Adipocyte (in vitro differentiated cells): ENCODE measurements at places on chromosomes 1 and 21.

DNA sequence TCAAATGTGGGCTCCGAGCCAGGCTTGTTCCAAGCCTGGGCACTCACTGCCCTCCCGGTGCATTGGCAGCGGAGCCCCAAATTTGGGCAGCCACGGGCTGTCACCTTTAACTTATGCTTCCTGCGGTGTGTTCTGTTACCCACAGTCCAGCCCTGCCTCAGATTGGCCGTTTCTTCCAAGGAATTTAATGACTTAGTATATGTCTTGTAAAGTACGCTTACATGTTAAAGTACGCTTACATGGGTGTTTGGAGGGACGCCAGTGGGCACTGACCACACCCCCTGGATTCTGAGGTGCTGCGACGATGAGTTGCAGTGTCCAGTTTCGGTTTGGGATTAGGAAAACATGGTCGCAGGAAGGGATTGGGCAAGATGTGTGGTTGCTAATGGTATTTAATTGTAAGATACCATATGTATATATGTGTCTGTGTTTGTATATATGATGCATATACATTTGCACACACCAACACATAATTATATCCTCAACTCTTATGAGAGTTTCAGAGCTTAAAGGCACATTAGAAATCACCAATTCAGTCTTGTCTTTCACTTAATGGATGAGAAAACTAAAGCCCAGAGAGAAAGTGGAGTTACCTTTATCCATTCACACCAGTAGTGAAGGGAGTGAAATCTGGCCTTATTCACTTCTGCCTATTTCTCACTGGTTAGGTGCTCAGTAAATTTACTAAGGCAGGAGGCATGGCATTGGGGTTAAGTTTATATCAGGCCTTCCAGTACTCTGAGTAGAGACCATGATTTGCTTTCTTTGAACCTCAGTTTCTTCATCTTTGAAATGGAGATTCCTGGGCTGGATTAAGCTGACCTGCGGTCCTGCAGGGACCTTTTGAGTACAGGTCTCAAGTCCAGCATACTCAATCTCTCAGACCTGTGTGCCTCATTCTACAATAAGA lies 1.0 kb downstream of the SMYD2 start:
- DNase-seq = peak; percentile 81

DNA sequence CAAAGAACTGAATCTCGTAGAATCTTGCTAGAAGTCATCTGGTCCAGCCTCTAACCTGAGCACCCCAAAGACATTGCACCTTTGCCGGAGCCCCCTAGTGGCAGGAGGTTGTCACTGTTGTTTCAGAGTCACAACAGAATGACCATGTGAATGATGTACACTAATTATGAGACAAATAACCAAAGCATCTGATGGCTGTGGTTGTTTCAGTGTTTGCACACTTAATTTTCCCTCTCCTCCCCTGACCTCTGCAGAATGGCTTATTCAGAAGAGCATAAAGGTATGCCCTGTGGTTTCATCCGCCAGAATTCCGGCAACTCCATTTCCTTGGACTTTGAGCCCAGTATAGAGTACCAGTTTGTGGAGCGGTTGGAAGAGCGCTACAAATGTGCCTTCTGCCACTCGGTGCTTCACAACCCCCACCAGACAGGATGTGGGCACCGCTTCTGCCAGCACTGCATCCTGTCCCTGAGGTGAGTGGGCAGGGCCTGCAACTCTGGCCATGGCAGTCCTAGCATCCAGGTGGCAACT lies 26.4 kb downstream of the TRAF5 start:
- DNase-seq = no peak

DNA sequence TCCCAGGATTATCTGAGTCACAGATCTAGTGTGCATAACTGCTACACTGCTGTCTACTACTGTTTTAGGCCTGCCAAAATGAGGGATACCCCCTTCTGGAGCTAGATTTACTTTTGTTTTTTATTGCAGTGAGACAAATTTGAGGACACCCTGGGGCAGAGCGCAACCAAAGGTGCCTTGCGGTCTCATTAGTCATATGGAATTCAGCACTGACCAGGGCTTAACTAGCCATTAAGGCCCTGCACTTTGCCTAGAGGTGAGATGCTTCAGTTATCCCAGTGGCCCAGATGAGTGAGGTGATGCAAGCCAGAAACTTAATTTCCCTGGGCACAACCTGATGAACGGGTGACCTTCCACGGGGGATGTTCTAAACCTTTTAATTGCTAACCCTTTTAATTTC lies 998 bp upstream of the SPAG17 start:
- no peak for DNase-seq

DNA sequence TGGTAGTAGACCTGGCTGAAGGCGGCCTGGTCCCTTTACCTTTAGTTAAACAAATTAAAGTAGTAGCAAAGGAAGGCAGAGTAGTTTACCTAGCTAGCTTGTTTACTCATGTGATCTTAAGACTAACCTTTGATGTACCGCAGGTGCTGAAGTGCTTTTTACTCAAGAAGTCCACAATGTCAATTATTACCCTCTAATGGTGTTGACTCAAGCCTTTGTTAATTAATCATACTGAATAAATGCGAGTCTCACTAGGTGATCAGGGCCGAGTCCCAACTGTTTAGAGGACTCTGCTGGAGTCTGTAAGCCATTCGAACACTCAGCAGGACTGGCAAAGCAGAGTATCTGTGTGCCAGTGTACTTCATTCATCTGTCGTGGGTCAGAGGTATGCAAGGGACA lies 381.1 kb upstream of the NCAM2 start:
- DNase-seq = no peak

DNA sequence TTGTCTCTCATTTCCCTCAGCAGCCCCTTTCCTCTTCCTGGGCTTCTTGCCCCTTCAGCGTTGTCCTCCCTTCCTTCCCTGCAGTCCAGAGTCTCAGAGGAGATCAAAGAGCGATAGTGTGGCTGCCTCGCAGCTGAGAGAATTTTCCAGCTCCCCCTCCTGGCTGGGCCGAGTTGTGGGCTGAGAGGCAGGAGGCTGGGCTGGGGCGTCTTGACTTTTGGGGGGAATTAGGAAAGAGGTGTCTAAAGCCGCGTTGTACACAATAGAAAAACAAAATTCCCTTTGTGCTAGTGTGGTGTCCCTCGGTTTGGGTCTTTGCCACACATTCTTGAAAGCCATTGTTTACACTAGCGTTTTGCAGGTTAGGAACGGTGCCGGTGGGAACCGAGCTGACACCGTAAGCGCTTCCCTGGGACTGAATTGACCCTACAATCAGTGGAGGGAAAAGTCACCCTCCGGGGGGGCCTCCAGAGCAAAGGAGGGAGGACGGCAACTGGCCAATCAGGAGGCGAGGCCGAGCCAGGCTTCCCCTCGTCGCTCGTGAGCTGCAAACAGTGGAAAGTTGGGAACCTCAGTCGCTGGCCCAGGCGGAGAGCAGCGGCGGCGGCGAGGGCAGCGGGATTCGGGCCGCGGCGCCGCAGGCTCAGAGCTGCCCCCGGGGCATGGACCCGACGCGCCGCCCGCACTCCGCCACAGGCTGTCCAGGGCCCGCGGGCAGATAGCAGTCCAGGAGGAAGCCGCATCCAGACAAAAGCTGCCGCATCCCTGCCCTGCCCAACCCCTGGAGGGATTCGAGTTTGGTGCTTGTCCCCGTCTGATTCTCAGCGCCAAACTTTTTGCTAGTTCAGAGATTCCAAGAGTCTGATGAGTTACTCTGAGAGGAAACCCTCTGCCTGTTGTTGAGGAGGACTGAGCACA lies at the start of gene HMCN1:
Gene HMCN1 (plus strand): TSS at position 574 of the 918 bp plus-strand sequence. CDS start 389 bp downstream, outside the sequence.
- peak; percentile 89 for DNase-seq

DNA sequence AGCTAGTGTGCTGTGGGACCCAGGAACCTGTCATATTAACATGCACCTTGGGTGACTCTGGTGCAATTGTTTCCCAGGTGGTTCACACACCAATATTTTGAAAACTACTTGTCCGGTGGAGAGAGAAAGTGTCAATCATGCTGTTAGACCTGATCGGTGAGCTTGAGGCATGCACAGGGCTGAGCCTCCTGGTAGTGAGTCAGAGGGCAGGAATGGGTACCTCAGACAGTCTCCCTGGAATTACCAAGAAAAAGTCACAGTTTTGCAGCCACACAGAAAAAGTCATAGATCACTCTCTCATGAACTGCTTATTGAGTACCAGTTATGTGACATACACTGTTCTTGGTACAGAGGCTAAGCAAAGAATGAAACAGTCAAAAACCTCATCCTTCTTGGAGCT lies 140.1 kb upstream of the NFIA start:
- no peak for DNase-seq

DNA sequence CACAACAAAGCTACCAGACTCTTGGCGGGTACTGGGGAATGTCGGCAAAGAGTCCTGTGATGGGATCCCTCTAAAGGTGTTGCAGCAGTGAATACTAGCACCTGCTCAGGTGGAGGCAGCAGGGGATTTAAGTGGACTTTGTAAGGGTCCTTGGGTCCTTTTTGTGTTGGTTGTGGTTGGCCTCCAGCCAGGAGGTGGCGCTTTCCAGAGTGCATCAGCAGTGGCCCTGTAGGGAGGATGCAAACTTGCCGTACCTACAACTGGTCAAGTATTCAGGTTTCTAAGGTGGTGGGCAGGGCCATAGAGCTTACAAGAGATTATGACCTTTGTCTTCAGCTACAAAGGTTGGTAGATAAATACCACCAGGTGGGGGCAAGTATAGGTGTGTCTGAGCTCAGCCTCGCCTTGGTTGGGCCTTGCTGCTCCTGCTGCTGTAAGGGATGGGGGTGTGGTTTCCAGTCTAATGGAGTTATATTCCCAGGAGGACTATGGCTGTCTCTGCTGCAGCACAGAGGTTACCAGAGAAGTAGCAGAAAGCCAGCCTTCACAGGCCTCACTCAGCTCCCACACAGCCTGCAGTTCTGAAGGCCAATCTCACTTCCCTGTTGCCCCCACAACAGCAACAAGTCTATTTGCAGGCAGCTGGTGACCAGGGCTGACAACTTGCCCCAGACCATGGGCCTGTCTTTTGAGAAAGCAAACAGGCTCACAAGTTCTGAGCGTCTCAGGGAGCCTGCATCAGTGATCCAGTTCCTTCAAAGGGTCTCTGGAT lies 7.3 kb downstream of the OR2M5 start:
- no peak for DNase-seq

DNA sequence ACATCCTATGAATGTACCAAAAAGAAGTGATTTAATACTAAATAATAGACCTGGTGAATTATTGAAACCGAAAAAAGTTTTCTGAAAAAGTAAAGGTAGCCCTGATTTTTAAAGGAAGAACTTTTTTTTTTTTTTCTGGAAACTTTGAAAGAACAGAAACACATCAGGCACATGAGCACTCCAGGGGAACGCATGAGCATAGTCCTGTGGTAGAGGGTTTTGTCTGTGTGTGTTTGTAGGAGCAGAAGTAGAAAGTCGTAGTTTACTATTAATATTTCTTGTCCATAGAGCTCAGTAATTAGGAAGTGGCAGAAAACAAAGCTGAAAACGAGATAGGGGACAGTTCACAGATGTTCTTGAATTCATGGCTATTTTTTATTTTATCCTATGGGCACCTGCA lies 1175.9 kb upstream of the B3GALT2 start:
- DNase-seq = no peak

DNA sequence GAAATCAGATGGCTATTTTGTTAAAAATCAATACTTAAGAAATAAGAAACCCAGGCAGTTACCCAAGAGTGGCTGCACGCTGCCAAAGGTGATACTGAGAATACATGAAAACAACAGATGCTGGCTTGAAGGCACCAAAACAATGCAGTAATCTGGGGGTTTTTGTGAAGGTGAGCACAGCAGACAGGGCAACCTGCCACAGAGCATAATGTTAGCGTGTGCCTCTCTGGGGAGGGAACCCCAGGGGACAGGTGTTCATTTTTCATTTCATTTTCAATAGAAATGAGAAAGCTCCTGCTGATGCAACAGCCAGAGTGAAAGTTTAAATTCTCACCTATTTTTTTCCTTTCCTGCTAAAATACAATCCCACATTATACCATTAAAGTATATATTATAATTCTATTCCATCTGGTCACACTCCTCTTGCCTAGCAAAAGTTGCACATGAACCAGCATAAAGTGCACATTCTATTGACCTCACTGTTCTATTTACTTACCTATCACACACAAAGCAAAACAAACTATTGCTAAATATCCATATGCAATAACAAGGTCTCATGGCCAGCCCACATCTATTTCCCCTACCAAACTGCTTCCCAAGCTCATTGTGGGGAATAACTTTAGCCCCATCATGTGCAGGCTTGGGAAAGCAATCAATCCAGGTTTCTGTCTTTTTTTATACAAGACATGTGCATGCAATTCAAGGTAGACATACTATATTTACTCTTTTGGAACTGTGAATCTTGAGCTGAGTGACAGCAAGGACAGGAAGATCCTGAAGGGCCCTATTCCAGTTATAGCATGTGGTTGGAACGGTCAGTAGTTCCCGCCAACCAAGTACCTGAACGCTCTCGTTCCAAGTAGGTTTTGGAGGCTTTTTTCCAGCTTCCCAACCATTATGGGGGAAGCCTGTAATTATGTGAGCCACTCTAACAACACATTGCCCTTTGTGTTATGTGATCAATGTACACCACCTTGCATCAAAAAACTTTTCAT lies 173.6 kb downstream of the RERE start:
- DNase-seq = no peak

DNA sequence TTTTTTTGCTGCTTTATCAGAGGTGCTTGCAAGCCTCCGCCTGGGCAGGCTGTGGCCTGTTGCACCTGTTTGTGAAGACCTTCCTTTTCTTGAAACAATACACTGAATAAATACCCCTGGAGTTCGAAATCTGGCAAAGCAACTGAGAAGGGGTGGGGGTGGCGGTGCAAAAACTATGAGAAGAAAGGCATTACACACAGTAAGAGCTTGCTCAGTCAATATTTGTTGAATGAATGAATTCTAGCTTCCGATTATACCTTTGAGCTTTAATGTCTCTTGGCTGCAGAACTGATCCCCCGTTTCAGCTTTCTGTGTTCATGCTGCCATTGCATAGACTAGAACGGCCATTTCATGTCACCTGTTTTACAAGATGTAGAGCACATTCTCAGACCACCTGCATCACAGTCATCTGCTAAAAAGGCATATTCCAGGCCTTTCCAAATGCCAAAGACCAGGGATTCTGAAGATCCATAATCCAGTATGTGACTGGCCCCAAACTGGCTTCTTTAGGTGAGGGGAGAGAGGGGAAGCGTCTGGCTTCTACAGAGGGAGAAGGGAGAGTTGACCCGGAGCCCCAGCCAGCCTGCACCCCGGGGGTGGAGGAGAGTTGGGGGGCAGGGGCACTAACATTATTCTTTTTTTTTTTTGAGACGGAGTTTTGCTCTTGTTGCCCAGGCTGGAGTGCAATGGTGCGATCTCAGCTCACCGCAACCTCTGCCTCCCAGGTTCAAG lies 111.5 kb downstream of the ETS2 start:
- DNase-seq = no peak

GRCh38 chr1:147527941-147528936 lies 13.1 kb upstream of the BCL9 start:
- no peak for DNase-seq

DNA sequence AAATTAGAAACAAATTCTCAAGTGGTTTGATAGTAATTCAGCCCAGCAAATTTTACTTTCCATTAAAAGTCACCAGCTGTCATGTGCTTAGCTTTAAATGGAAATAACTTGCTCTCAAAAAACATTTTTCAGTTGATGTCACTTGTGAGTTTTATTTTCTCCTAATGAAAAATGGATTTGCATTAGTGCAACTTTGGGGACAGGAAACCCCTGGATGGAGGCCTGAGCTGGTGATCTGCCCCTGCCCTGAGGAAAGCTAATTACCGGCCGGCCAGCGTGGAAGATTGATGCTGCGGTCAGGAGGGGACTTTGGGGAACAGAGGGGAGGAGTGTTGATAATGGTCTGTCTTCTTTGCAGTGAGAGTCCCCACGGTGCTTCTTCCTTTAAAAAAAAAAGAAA lies 66.8 kb upstream of the ANGPTL1 start:
- no peak for DNase-seq
